Fibroblast of lung (primary cell): ENCODE measurements at places on chromosomes 7 and 10. TPM values are rescaled to one million over a fixed set of nuclear protein-coding genes. Genes with fewer than 3 reads are reported as not detected.

Gene ANKRD61
- 0.17 and 0.26 TPM in 2 replicates for total RNA-seq

Gene CALML3
- not detected in 2 replicates for total RNA-seq

Gene PEX1
- total RNA-seq, result 19.3 and 23.0 TPM in 2 replicates

Gene CHRM2
- 2.3 and 7.9 TPM in 2 replicates for total RNA-seq

Gene SCART1
- total RNA-seq, result 1.3 and 2.5 TPM in 2 replicates

Gene SFRP4
- total RNA-seq, result 7.3 and 54.2 TPM in 2 replicates

Gene LRIT2
- not detected in 2 replicates for total RNA-seq

Gene TMEM196
- not detected in 2 replicates for total RNA-seq

Gene PRSS37
- not detected in 2 replicates for total RNA-seq

Gene KNDC1
- 0.26 and 0.50 TPM in 2 replicates for total RNA-seq

Gene FANK1
- total RNA-seq, result 0.83 and 2.6 TPM in 2 replicates

Gene OR2A42
- total RNA-seq, result under 0.01 TPM in 1 of 2 replicates, not detected in the other

Gene FGL2
- total RNA-seq, result 6.2 and 97.6 TPM in 2 replicates

Gene CALHM1
- total RNA-seq, result not detected in 2 replicates

Gene CTAGE4
- 0.17 and 1.0 TPM in 2 replicates for total RNA-seq

Gene VSIR
- total RNA-seq, result 24.4 and 44.1 TPM in 2 replicates

Gene TUBAL3
- total RNA-seq, result not detected in 2 replicates

Gene TMEM229A
- total RNA-seq, result not detected in 2 replicates

Gene ARHGAP12
- total RNA-seq, result 57.0 and 63.1 TPM in 2 replicates

Gene CPA1
- under 0.01 TPM in 1 of 2 replicates, not detected in the other for total RNA-seq

Gene NKX1-2
- total RNA-seq, result not detected in 2 replicates

Gene ZNF365
- total RNA-seq, result 2.8 and 5.8 TPM in 2 replicates

Gene GPR146
- 3.1 and 3.3 TPM in 2 replicates for total RNA-seq

Gene BMPER
- 12.2 and 28.2 TPM in 2 replicates for total RNA-seq

Gene ZDHHC4
- 65.2 and 72.7 TPM in 2 replicates for total RNA-seq

Gene CLDN4
- total RNA-seq, result under 0.01 and 0.26 TPM in 2 replicates
